Left ventricle myocardium inferior (tissue), 1 donor: ENCODE measurements at places on chromosomes 5 and 9. TPM values are rescaled to one million over a fixed set of nuclear protein-coding genes. Genes with fewer than 3 reads are reported as not detected.

DNA sequence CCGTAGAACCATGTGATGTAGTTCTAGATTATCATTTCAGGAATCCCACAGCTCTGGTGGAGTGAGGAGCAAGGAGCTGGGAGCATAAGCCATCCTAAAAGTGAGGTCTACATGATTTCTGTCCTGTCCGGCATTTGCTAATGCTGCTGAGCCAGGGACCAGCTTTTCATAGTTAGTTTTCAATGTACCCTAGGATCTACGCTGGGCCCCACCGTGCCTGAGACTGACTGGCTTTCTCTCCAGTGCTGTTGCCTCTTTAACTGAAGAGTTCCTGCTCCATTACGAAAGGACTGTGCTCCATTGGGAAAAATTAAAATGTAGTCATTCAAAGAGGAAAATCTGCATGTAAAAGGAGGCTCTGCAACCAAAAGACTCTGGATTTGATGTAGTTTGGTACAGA lies 634.8 kb downstream of the DMRTA1 start:
- DNase-seq: no peak

DNA sequence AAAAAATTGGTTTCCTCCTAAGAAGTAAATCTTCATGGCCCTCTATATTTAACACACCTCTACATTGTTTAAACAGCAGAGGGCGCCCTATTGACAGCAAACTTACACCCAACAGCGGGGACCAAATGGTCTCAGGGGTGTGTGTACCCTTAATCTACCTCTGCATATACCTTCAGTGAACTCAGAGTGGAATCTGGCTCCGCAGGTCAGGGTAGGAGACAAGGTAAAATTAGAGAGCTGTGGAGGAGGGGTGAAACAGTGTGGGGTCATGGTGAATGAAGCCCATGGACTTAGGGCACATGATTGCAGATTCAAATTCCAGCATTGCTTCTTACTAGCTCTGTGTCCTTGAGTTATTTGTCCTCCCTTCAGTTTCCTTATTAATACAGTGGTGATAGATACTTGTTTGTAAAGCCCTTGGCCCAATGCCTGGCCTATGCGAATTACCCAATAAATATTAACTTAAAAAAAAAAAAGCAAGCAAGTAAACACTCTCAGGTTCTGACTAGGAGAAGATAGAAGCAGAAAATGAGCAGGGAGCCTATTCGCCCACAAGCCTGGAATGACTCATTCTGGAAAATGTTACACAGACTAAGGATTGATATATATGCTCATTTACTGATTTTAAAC lies 122.9 kb downstream of the CAVIN4 start:
- DNase-seq: no peak

The ZNF346 gene
- total RNA-seq: 8.5 TPM

The SLC25A46 gene
- 67.9 TPM for total RNA-seq

DNA sequence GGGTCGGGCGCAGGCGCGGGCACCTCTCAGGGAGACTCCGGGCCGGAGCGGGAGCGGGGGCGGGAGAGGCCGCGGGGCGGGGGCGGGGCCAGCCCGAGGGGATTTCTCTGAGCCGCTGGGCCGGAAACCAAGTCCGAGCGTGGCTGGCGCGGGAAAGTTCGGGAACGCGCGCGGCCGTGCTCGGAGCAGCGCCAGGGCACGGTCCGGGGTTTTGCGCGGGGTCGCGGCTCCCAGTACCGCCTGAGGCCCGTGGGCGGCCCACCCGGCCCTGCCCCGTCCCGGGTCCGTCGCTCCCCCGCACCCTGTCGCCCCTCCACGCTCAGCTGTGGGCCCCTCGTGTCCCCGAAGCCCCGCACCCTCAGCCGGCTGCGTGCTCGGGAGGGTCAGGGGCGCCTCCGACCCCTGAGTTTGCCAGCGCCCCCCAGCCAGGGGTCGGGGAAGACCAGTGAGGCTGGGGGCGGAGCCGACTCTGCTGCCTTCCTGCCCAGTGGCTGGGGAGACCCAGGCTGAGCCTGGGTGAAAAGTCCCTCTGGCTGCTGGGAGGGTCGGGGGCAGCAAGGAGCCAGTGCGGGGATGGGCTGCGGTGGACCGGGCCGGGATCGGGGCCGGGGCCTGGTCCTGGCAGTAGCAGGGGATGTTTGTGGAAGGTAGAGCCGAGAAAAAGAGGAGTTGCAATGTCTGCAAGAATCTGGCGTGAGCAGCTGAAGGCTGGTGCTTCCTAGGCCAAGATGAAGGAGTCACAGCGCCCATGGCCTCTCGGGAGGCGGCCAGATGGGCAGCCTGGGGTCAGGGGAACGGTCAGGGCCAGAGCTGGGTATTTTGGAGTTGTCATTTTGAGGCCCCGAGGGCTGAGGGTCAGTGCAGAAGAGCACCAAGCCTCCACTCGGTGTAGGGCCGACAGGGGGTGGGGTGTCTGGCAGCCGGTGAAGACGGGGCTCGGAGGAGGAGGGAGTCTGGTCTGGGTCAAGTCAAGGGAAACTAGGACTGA lies 588 bp downstream of the TRAF2 start:
- DNase-seq: no peak

DNA sequence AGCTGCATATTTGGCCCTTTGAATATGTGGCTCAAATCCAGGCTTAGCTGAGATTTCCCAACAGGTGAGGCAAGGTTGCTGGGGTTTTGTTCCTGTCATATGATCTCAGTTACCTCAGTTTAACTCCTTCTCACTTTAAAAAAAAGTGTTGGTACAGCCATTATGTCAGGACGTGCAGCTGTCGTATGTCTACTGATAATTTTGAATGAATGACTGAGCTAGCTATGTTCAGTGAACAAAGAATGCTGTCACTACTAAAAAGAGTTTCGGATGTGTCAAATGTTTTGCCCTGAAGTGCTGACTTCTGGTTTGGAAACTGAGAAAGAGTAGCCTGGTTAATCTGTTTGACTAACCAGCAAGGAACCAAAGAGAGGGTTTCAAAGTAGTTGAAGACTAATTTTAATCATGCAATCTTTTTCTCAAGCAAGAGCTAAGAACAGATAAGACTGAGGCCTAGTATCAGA lies 106.3 kb upstream of the NR3C1 start:
- no peak for DNase-seq
